ENCODE measurements at places on chromosomes 11 and 22. TPM values are rescaled to one million over a fixed set of nuclear protein-coding genes. Genes with fewer than 3 reads are reported as not detected.

SCN2B gene
- polyA plus RNA-seq, result 5.1 TPM

- no peak for DNase-seq
Observed at GRCh38 chr22:49756676-49757075, 71.0 kb downstream of the BRD1 start.

TRPC6 gene
- polyA plus RNA-seq, result 6.6 TPM

DNA sequence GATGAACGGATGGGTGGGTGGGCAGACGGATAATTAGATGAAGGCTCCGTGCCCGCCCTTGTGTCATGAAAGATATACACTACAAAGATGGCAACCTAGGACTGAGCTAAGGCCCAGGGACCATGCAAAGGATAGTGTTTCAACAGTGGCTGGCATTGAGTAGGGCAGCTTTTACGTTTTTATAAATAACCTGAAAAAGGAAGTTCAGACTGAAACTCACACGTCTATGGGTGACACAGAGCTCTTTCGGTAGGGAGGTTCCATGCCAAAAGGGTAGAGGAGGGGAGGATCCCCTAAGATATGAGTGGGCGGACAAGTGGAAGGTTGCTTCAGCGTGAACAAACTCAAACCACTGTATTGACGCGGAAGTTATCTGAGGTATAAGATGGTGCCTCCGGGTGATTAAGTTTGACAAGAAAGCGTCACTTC lies 90.5 kb downstream of the UBASH3B start:
- no peak for DNase-seq

Measured in left renal cortex interstitium (tissue), 4 donors.